ENCODE measurements at places on chromosomes 1 and 21.
A peak's percentile ranks its signal among the peaks of the same experiment; 100 is the strongest.

DNA sequence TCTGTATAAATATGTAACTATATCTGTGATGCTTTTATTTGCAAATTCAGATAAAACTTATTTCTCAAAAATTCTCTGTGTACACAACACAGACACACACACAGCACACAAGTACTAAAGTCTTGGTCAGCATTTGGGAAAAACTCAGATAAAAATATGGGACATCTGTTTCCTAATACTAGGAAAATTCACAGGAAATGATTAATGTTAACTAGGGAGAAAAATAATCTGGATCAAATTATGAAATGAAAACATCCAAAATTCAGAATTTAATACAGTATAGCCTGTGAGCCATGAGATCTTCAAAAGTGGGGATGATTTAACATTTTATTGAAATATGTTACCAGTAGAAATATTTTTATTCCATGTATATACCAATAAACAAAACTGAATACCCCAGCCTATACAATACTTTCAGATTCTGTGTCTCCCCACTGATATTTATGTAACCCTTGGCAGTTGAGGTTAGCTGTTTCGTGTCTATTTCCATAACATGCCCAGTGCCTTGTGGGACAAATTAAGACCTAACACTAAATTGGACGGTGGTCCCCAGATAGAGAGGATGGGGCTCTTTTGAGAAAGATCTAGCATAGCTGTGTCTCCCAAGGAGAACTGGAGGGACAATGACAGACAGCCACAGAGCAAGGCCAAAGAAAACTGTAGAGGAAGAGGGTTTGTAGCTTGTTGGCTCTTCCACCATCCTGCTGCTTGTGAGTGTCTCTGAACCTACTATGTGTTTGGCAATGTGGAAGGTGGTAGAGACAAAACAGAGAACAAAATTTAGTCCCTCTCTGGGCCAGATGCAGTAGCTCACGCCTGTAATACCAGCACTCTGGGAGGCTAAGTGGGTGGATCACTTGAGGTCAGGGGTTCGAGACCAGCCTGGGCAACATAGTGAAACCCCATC is 47.2 kb downstream of the GNG12 start:
- no peak for DNase-seq

GRCh38 chr1:63317817-63318152 is 4.6 kb upstream of the FOXD3 start:
- no peak for DNase-seq

DNA sequence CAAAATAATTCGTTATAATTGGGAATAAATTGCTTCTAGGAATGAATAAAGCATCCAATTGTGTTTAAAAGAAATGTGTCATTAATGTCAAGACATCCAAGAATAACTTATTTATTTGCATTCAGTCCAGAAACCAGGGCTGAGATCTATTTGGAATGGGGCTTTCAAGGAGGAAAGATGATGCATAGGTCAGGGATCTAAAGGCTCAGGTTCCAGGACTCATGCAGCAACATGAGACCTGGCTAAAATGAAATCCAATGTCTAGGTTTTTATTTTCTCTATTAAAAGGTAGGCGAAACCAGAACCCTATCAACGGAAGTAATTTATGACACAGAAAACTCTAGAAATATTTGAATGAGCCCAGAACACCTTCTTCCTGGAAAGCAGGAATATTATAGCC is 376.8 kb downstream of the SEC16B start:
- no peak for DNase-seq

GRCh38 chr1:205480349-205480985 is 24.0 kb upstream of the CDK18 start:
- DNase-seq: peak; percentile 51

GRCh38 chr21:35222021-35222420 is 172.9 kb upstream of the RUNX1 start:
- no peak for DNase-seq

- DNase-seq: no peak
These were observed 126.0 kb upstream of the IPO9 start for GRCh38 chr1:201702936-201703335.

GRCh38 chr1:6658359-6659060 is 33.8 kb downstream of the THAP3 start:
- no peak for DNase-seq

GRCh38 chr1:5348732-5349465 is 643.3 kb downstream of the NPHP4 start:
- DNase-seq: no peak

GRCh38 chr1:31939484-31940329 is 1.5 kb upstream of the PTP4A2 start:
- DNase-seq: peak; percentile 72

Measured in stimulated activated CD8-positive, alpha-beta memory T cell treated with anti-CD3 and anti-CD28 coated beads, Interleukin-2, amount 100 ng/mL, for 48 hours (primary cell).